ENCODE measurements at places on chromosomes 1 and 21.

DNA sequence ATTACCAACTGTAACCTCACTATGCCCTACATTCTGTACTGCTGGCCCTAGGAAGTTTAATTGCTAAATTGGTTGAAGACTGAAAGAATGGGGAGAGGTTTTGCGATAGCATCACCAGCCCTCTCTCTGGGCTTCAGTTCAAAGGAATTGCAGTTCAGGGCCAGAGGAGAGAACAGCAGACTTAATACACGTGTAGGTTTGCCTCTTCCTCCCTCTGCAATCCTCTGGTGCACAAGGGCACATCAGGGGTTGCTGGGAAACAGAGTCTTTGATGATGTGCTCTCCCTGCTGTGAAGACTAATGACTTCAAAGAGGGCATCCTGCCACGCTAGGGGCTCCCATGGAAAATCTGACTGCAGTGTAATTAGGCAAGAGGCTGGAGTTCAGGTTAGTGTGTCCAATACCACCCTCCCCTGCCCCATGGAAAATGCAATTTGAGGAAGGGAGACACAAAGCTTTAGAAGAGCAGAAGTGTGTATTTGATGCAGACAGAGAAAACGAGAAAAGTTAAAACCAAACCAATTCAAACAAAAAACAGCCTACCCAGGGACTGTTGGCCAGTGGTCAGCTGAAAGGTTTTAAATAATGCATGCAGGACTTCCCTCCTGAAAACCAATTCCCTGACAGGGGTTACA lies 167.9 kb downstream of the ASTN1 start:
- no peak for DNase-seq

GRCh38 chr21:44485796-44486195 lies 30.5 kb downstream of the LRRC3 start:
- no peak for DNase-seq

DNA sequence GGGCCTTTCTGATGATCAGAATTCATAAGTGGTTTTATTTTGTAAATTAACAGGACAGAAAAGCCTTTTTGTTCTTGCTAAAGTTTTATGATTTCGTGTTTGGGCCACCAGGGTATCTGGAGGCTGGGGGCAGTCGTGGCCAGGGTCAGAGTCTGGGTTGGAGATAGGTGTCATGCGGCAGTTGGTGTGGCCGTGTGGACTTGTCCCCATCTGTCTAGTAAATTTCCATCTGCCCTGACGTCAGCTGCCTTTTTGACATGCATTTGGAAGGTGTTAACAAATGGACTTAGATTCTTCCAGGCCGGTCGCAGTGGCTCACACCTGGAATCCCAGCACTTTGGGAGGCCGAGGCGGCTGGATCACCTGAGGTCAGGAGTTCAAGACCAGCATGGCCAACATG lies 56.8 kb downstream of the SKI start:
- no peak for DNase-seq

GRCh38 chr1:10637834-10638558 lies 158.4 kb downstream of the CASZ1 start:
- DNase-seq: no peak

- DNase-seq: no peak
Measured at GRCh38 chr21:27557356-27557755, 590.5 kb upstream of the ADAMTS5 start.

- peak; percentile 92 for DNase-seq
Measured at GRCh38 chr1:59375321-59376220, 78.7 kb downstream of the FGGY start.

GRCh38 chr21:30042443-30042842 lies 102.6 kb upstream of the GRIK1 start:
- DNase-seq: no peak

DNA sequence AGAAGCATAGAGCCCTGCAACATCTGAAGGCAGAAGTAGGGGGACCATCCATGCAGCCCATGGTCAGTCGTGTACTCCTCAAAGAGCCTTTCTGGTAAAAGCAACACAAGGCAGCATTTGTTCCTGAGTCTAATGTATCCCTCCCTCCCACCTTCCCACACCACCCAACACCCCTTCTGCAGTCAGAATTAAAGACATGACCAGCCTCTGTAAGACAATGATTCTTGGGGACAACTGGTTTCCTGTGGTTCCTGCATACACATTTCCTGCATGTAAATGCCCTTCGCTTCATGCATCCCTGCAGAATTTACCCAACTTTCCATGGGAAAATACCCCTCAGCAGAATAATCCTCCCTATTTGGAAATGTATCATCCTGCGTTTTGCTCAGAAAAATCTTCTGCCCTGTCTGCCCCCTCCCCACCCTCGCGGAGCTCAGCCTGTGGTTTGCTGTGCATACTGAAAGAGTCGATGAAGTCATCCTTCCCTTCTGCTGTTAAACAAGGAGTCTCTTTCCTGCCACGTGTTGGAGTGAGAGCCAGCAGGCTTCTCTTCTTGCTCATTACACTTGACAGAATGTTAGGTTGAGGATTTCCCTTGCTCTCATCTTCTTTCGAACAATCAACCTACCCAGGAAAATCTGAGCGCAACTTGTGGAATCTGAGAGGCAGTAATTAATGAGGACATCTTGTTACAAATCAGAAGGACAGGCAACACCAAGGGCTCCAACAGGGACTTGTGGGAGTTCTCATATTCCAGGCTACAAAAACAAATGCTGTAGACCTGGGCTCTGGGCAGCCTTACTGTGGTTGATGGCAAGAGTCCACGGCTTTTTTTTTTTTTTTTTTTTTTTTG lies 4.7 kb downstream of the TNN start:
- peak; percentile 26 for DNase-seq

GRCh38 chr1:38834937-38835827 lies 24.4 kb downstream of the RRAGC start:
- DNase-seq: peak; percentile 70

DNA sequence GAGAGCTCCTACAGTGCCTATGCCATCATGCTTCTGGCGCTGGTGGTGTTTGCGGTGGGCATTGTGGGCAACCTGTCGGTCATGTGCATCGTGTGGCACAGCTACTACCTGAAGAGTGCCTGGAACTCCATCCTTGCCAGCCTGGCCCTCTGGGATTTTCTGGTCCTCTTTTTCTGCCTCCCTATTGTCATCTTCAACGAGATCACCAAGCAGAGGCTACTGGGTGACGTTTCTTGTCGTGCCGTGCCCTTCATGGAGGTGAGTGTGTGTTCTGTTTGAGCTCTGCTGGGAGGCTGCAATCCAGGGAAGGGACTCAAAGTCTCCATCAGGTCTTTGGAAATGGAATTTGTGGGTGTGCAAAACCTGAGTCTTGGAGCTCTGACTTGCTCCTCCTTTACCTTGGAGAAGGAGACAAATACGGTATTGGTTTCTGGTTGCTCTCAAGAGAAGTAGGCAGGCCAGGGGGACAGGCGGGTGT lies 658 bp downstream of the GPR37L1 start:
- no peak for DNase-seq

DNA sequence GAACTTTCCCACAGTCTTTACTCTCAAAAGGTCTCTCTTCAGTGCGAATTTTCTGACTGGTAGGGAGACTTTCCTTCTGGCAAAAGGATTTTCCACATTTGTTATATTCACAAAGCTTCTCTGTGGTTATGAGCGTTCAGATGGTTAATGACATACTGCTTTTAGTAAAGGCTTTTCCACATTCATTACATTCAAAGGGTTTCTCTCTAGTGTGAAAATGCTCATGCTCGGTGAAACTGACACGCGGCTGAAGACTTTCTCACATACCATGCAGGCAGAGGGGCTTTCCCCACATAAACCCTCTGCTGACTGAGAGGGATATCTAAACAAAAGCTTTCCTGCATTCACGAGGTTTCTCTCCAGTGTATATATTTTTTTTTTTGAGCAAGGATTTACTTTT lies 9.9 kb upstream of the KLF18 start:
- DNase-seq: no peak

DNA sequence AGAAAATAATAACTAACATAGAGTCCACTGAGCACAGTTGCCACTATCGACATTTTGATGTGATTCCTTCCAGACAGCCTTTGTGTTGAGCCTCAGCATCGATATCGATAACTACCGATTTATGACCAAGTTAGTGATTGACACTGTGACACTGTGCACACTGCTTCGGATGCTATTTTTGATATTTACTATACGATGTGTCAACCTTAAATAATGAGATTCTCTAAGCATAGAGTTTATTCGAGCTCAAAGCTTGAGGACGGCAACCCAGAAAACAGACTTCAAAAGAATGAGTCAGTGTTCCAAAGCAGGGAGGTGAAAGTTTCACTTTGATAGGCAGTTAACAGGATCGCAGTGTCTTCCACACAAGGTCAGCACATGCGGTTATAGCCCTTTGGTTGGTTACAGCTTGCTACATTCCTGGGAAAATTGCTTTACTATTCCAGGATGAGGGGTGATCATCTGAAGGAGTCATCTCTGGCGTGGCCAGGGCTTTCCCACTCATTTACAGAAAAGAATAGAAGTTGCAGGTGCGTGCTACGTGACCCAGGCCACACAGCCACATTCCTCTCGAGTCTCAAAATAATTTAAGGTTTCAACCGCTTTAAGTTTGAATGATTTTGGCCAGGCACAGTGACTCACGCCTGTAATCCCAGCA lies 53.6 kb upstream of the EFHD2 start:
- DNase-seq: peak; percentile 73

GRCh38 chr1:47972864-47973432 lies 24.2 kb downstream of the TRABD2B start:
- DNase-seq: no peak

GRCh38 chr1:205998457-205999241 lies 4.5 kb downstream of the RAB7B start:
- no peak for DNase-seq

- DNase-seq: no peak
Measured at GRCh38 chr1:25563330-25564215, 20.2 kb downstream of the LDLRAP1 start.

GRCh38 chr1:73868810-73869336 lies 329.1 kb downstream of the LRRIQ3 start:
- no peak for DNase-seq

- no peak for DNase-seq
Measured at GRCh38 chr1:12173631-12174121, 6.9 kb downstream of the TNFRSF1B start.

DNA sequence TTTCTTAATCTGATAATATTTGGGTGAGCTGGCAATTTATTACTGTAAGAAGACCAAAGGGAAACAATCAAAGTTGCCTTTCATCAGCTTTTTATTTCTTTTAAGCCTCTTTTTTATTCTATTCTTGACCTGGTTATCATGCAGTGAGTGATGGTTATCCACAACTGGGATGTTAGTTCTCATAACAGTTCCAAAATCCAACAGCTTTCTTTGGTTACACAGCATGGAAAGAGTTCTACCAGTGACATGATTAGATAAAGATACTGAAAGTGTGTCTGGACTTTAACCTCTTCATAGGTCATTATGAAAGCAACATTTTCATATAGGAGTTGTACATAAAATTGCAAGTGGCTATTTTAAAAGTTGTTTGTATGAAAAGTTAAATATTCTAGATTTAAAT lies 163.0 kb downstream of the SYT2 start:
- DNase-seq: no peak

DNA sequence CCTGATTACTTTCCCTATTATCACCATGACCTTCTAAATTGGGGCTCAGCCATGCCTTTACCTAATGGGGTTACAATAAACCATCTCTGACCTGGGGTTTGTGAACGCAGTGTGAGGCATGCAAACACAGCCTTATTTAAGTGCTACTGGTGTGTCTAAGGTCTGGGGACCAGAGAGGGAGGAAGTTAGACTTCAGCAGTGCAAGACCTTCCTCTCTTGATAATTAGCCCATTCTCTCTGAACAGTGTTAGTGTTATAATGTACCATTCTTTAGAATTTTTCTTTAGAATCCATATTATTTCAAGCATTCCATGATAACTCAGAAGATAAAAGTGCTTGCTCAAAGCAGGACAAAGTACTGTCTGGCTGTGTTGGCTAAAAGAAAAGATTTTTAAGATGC lies 10.5 kb upstream of the LRRC8D start:
- DNase-seq: no peak

GRCh38 chr1:45974541-45975269 lies 157.7 kb downstream of the PIK3R3 start:
- no peak for DNase-seq

GRCh38 chr1:240768979-240769378 lies 157.0 kb upstream of the GREM2 start:
- no peak for DNase-seq

- DNase-seq: no peak
Measured at GRCh38 chr21:43894206-43894577, 29.2 kb downstream of the AGPAT3 start.

DNA sequence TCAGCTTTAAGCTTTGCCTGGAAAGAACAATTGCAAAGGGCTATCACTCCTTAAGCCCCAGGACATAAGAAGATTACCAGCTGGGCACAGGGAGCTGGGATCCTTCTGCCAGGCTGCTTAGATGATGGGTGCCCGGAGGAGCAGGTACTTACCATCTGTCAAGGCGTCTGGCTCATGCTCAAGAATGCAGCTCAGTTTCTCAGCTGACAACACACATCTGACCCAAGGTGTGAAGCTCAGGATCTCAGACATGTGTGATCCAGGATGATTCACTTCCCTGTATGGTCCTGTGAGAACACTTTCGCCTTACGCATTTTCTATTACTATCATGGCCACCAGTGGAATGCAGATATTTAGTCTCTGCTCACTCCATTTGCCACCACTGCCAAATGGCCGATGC lies 14.7 kb upstream of the DISC1 start:
- no peak for DNase-seq

DNA sequence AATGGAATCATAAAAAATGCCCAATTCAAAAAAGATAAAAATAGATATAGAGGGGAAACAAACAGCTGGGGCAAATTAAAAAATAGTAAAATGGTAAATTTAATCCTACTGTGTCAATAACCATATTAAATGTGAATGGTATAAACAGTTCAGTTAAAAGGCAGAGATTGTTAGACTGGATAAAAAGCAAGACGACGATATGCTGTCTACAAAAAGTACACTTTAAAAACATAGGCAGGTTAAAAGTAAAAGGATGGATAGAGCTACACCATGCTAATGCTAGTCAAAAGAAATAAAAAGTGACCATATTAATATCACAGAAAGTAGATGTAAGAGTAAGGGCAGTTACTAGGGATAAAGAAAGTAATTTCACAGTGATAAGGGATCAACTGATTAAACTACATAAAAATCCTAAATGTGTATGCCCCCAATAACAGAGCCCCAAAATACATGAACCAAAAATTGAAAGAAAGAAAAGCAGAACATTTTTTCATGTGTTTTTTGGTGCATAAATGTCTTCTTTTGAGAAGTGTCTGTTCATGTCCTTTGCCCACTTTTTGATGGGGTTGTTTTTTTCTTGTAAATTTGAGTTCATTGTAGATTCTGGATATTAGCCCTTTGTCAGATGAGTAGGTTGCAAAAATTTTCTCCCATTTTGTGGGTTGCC lies 27.4 kb downstream of the MORN1 start:
- DNase-seq: no peak

GRCh38 chr1:231075020-231075419 lies 35.0 kb upstream of the FAM89A start:
- DNase-seq: no peak

GRCh38 chr1:171113382-171113781 lies 22.7 kb downstream of the FMO3 start:
- no peak for DNase-seq

DNA sequence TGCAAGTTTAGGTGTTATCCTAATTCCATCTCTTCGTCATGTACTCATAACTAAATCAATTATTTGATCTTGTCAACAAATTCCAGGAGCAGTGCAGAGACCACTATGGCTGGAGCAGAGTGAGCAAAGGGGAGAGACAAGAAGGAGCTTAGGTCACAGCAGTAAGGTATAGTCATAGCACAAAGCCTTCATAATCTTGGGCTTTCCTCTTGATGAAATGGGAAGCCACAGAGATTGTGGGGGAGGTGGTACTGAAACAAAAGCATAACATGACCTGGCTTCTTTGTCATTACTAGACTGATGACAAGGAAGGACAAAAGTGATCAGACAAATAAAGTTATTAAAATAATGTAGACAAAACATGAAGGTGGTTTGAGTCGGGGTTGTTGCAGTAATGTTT lies 60.1 kb upstream of the PTGS2 start:
- DNase-seq: no peak
